Gastroesophageal sphincter (tissue), 4 donors: ENCODE measurements at places on chromosomes 16 and 17.
A peak's percentile ranks its signal among the peaks of the same experiment; 100 is the strongest.

- no peaks in the 10 kb centered on the region for H3K4me1 ChIP-seq
- ATAC-seq = no peak
- no peak overlapping the region for H3K4me3 ChIP-seq
- H3K27ac ChIP-seq = no peak overlapping the region
Observed at GRCh38 chr16:20323591-20324117, 3.7 kb downstream of the GP2 start.

GRCh38 chr16:7344830-7345780 is 12.5 kb downstream of the RBFOX1 start:
- H3K36me3 ChIP-seq = no peaks in the 10 kb centered on the region
- H3K4me1 ChIP-seq = no peaks in the 10 kb centered on the region
- no peak overlapping the region for H3K4me3 ChIP-seq

DNA sequence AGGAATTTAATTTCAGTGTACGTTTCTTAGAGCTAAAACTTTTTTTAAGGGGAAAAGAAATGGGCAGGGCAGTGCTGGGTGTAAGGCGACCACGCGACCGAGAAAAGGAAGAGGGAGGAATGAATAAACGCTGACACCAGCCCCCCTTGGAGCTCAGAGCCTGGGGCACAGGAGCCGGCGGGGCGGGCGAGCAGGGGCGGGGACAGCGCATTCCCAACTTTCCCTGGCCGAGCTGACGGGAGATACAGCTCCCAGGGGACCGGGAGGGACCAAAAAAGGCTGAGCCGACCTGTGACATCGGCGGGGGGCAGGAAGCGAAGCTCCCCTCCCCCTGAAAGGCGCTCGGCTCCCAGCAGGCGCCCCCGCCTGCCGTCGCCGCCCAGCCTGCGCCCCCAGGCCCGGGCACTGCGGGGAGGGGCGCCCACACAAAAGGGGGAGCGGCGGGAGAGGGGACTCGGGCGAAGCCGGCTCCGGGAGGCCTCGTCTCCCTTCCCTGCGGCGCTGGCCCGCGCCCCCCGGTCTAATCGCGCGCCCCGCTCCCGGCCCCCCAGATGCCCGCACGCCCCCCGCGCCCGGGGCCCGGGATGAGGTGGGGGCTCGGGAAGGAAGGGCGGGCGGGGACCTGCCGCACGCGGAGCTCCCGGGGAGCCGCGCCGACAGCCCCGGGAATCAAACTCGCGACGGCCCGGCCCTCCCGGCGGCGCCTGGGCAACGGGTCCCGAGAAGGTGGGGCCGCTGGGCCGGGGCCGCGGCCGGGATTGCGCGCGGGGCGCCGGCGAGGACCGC is 622 bp downstream of the CUEDC1 start:
- peak overlapping the region; percentile 100 for H3K27ac ChIP-seq
- H3K4me1 ChIP-seq = peaks cover 40% of the 10 kb centered on the region
- peak overlapping the region; percentile 66 for H3K4me3 ChIP-seq
- no peaks in the 10 kb centered on the region for H3K27me3 ChIP-seq
- peak; percentile 78 for ATAC-seq

DNA sequence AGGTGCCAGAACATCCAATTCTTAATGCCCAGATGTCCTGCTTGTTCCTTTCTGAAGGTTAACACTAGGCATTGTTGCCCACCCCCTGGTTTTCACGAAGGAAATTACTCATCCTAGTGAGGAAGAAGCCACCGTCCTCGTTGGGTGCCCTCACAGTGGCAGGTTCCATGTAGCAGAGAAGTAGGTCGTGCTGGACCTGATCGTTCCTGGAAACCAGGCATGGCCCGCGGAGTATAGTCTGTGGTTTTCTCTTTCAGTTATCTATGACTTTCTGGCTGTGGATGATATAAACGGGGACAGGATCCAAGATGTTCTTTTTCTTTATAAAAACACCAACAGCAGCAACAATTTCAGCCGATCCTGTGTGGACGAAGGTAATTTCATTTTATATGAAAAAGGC is 16.5 kb downstream of the RGS11 start:
- H3K27ac ChIP-seq = no peak overlapping the region
- H3K36me3 ChIP-seq = no peaks in the 10 kb centered on the region
- no peaks in the 10 kb centered on the region for H3K27me3 ChIP-seq

DNA sequence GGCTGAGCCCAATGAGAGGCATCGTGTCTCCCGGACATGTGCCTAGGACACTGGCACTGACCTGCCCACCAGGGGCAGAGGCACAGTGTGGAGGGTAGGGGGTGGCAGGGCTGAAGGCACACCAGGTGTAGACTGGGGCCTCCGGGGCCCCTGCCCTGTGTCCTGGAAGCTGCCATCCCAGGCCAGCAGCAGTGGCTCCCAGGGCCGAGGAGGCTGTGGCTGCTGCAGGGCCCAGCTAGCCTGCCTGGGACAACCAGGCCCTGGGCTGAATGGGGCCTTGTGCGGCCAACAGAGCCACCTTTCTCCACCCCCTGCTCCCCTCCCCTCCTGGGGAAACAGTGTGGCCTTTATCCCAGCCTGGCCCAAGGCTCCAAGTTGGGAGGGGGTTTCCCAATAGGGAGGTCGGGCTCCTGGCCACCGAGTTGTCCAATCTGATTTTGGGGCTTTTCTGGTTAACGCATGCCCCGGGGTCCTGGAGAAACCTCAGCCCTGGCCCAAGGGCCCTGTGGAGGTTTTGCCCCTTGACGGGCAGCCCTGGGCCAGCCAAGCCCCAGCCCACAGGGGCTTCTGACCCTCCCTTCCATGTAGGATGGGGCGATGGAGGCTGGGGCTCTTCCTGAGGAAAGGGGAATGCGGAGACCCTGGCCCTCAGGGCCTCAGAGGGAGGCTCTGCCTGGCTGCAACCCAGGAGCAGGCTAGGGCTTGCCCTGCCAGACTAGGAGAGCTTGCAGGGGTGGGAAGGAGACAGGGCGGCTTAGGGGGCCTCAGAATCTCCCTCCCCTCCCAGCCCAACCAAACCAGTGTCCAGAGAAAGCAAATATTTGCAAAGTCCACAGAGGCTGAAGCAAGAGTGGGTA is 4.2 kb downstream of the MTSS2 start:
- no peak for ATAC-seq
- peak overlapping the region; percentile 97 for H3K27ac ChIP-seq
- no peaks in the 10 kb centered on the region for H3K4me1 ChIP-seq
- no peaks in the 10 kb centered on the region for H3K27me3 ChIP-seq

GRCh38 chr16:89827383-89828198 is 684 bp upstream of the SPIRE2 start:
- H3K4me3 ChIP-seq = peak overlapping the region; percentile 45
- peak; percentile 52 for ATAC-seq
- H3K4me1 ChIP-seq = peaks cover 22% of the 10 kb centered on the region
- H3K36me3 ChIP-seq = no peaks in the 10 kb centered on the region
- H3K27ac ChIP-seq = peak overlapping the region; percentile 87

DNA sequence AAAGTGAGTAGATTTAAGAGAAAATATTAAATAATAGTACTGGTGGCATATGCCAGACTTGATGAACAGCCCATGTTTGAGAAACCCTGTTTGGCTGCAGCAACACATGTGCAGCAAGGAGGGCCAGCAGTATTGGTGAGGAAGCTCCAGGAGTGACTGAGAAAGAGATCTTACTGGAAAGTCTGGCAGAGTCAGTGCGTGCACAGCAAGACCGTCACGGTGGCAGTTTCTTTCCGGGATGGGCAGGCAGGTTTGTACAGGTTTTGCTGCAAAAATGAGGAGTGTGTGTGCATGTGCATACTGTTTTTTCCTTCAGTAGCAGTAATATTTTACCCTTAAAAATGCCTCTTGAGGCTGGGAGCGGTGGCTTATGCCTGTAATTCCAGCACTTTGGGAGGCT is 41.4 kb downstream of the KSR1 start:
- no peaks in the 10 kb centered on the region for H3K36me3 ChIP-seq
- H3K4me1 ChIP-seq = peaks cover 14% of the 10 kb centered on the region
- no peak overlapping the region for H3K27ac ChIP-seq
- no peaks in the 10 kb centered on the region for H3K27me3 ChIP-seq
- no peak overlapping the region for H3K4me3 ChIP-seq

DNA sequence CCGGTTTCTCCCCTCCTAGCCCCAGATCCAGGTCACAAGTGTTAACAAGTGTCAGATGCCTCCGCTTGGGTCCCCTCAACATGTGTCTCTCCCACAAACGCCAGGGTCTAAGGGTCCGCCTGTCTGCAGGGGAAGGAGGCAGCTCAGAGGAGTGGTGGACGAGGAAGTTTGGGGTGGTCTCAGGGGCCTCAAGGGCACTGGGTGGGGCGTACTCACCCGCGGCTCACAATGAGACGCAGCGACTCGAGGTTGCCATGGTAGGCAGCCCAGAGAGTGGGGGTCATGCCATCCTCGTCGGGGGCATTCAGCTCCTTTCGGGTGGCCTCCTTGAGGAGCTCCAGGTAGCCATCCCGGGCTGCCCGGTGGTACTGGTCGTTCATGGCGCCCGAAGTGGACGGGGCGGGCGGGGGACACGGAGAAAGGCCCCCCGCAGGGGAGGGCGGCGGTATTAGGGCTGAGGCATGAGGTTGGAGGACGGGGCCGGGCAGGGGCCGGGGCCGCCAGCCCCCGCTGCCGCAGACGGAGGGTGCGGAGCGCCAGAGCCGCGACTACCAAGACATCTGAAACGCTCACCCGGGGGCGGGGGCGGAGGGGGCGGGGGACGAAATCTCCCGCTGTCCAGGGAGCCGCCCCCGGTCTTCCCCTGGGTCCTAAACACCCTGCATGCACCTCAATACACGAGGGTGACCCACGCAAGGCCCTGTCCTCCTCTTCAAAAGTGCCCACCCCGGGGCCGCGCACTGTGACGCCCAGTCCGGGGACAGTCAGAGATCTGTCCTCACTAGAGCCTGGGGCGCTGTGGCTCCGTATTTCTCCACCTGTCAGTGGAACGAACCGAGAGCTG is at the start of gene USH1G:
TSS of gene USH1G (minus strand) at position 562 of the 844 bp plus-strand sequence. CDS start at position 380, 182 bp downstream.
- H3K27ac ChIP-seq = no peak within 1 kb of the TSS
- H3K4me1 ChIP-seq = no peaks in the 10 kb centered on the region
- no peak within 1 kb of the TSS for H3K4me3 ChIP-seq
- peaks cover 100% of the 10 kb centered on the region for H3K27me3 ChIP-seq
